ENCODE measurements at places on chromosomes 7 and 10.

GRCh38 chr7:48182718-48183369, 11.6 kb downstream of the ABCA13 start:
- DNase-seq: no peak

DNA sequence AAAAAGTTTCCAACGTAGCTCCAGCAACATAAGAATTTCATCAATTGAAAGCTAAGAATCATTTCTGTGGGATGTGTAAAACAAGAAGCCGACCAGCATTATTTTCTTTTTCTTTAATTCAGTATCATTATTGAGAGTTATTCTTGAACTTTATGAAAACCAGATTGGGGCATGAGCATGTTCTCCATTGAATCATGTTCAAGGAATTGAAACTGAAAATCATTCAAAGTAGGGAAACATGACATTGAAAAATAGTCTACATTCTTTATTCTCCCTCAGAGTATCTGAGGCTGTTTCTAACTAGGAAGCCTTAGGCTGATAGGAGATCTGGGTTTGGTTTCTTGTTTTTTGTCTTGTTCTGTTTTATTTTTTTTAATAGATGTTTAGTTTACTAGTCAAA, 253.7 kb downstream of the DYNC1I1 start:
- DNase-seq: no peak

DNA sequence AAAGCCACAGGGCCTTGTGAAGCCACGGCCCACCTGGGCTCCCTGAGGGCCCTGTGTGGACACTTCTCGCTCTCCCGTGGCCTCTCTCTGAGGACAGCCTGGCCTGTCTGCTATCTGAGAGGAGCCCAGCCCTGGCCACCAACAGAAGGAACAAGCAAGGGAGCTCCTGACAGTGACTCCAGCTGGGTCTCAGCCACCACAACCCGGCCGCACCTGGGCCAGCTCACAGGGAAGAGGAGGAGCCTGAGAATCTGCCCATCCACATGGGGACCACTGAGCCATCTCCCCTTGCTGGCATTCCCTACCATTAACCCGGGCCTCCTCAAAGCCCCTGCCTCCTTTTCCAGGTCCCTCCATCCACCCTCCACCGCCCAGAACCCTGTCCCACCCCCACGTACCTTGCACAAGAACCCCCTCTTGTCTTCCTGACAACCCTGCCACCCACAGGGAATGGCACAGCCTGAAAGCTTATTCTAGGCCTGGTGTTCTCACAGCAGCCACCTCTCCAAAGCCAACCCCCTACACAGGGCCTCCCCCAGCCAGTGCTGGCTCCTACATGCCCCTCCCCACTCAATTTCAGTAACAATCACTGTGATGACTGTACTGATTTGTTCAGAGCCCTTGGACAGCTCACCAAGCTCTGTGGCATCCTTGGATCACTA, 120.2 kb downstream of the GRID1 start:
- no peak for DNase-seq

- no peak for DNase-seq
Measured at GRCh38 chr7:7858559-7858958, 110.0 kb upstream of the GLCCI1 start.

GRCh38 chr10:28985137-28985885, 303.6 kb upstream of the LYZL1 start:
- peak; percentile 18 for DNase-seq
